Stimulated activated CD8-positive, alpha-beta memory T cell treated with anti-CD3 and anti-CD28 coated beads, Interleukin-4, amount 100 ng/mL, for 48 hours (primary cell): ENCODE measurements at places on chromosomes 1 and 21.

GRCh38 chr21:14548779-14549178 is 2.7 kb upstream of the SAMSN1 start:
- DNase-seq: no peak

GRCh38 chr1:74357150-74357549 is 122.0 kb downstream of the TNNI3K start:
- no peak for DNase-seq

GRCh38 chr1:80054129-80054528 is 1047.6 kb upstream of the ADGRL4 start:
- no peak for DNase-seq

DNA sequence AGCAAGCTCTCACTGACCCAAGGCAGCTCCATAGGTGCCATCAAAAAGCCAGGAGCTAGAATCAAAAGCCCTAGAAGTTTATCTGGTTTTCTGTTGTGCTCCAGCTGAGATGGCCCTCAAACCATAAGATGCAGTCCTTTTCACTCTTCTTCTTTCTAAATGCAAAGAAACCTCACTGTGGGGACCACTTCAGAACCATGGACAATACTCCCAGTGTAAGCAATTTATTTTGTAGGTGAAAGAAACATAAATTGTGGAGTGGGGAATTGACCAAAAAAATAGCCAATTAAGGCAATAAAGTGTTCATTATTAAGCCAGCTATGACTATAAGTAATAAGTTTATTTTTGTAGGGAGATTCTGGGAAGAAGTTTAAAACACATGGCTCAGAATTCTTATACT is 1399.9 kb downstream of the PLA2G4A start:
- DNase-seq: no peak

DNA sequence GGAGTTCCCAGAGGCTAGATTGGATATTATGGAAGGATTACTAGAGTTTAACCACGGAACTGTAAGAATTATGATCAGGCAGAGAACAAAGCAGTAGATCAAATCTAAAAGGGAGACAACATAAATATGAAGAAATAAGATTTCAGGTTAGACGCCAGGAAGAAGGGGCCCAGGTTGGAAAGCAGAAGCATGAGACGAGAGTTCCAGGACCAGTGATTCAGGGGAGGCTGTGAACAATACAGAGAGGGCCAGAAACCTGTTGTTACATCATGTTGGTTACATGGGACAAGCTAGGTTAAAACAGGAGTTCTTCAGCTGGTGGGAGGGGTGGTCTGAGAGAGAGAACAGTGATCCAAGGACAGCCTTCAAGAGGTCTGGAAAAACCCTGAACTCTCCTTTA is 128.4 kb upstream of the MROH9 start:
- DNase-seq: no peak

DNA sequence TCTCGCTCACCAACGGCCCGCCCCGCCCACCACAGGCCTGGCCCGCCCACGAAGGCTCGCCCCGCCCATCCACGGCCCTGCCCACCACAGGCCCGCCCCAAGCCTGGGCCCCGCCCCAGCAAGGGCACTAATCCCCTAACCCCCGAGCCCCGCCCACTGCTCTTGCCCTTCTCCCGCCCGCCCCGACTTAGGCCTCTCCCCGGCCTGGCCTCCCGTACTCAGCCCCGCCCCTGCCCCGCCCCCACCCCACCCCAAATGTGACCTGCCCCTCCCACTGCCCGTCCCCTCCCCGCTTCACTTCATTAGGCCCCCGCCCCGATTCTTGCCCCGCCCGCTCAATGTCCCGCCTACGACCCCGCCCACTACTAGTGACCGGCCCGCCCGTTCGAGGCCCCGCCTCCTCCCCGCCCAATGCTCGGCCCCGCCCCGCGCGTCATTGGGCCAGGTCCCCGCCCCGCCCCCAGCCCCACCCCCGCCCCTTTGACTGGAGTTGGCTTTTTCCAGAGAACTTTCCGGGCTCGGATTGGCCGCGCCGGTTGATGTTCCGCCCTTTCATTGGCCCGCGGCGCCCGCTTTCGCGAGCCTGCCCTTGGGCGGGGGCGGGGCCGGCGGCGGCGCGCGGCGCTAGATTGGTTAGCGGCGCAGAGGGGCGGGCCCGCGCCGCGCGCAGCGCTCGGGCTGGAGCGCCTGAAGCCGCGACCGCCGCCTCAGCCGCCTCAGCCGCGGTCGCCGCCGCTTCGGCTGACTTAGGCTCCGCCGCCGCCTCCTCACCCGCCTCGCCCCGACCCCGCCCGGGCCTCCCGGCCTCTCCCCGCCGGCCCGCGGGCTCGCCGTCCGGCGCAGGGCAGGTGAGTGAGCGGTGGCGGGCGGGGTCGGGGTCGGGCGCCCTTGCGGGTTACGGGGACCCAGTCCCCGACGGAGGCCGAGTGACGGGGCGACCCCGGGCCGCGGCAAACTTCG is at the start of gene PCBP3:
Gene PCBP3, plus strand, starts transcription at position 705 of the 960 bp plus-strand sequence. CDS start 206,361 bp downstream, outside the sequence.
- peak; percentile 99 for DNase-seq

DNA sequence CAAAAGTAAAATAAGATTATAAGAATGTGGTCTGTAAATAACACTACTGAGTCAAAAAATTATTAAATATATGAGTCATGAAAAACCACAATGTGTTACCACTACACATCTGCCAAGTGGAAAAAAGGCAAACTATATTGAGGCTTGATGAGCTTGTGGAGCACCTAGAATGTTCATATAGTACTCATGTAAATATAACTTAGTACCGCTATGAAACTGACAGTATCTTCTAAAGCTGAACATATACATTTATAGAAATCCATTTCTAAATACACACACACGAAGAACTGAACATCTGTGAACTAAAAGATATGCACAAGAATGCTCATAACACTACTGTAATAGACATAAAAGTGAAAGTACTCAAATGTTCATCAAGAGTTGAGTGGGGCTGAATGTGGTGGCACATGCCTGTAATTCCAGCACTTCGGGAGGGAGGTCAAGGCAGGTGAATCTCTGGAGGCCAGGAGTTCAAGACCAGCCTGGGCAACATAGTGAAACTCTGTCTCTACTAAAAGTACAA is 18.5 kb upstream of the GBP3 start:
- DNase-seq: peak; percentile 54
